Cerebellum (tissue), 4 donors: ENCODE measurements at places on chromosomes 16 and 17. TPM values are rescaled to one million over a fixed set of nuclear protein-coding genes. Genes with fewer than 3 reads are reported as not detected.
A peak's percentile ranks its signal among the peaks of the same experiment; 100 is the strongest.

DNA sequence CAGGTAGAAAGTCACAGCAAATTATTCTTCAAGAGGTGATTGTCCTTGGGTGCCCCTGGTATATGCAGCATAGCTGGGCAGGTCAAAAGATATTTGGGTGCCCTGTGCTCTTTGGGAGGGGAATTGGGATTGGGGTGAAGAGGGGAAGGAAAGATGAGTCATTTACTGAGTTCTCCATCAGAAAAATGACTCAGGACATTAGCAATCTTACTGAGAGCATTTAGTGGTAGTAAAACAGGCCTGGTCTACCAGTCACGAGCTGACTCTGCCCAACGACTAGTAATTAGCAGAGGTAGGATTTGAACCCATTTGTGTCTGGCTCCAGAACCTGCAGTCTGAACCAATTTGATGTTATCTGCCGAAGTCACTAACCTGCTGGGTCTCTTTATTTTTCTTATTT, 6.0 kb upstream of the GRIN2A start:
- no peak for DNase-seq

GRCh38 chr16:4052801-4053293, 63.4 kb downstream of the ADCY9 start:
- no peak for DNase-seq

DNA sequence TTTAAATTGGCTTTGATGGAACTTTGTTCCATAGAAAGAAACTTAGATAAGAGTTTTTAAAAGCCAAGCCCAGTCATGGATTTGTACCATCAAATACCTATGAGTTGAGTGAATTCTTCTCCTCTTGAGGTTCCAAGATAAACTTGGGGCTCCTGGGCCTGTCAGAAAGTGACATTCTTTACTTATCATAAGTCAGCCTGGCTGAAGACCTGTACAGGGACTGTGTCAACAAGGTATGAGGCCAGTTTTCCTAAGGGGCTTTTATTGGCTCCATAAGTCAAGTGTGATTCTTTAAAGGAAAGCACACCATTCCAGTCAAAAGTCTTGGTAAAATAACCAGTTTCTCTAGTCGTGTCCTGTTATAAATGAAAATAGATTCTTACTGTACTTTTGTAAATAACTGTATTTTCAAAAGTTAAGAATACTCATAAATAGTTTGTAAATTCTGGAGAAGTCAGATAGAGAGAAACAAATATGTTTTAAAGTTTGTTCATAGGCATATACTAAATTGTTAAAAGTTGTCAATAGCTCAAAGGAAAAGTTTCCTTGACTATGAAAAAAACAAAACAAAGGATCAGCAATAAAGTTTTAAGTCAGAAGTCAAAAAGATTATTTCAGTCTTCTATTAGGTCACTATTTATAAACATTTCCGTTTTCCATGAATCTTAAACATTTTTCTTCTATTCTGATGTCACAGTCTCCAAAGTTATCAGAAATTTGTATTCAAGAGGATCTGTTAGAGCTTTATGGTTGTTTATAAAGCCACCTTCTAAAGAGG, 22.5 kb upstream of the MYO1D start:
- no peak for DNase-seq

Gene SUZ12
- total RNA-seq: 33.9 TPM

GRCh38 chr17:4381690-4382671, 15.5 kb upstream of the UBE2G1 start:
- no peak for DNase-seq

DNA sequence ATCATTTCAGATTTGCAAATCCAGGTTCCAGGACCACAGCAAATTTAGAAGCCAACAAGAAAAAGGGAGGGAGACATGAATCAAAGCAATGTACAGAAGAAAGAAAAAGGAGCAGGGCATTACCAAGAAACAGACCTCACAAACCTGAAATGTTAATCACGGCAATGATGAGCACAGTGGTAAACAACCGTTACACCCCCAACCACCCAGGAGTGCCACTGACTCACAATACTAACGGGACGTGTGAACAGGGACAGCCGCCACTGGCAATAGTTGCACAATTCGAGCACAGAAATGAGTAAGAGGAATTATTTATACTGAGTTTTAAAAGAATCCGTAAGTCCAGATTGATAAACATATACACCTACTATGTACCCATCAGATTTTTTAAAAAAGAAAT, 13.8 kb downstream of the USP22 start:
- DNase-seq: no peak

Gene SLC13A5
- 0.64 TPM for total RNA-seq

DNA sequence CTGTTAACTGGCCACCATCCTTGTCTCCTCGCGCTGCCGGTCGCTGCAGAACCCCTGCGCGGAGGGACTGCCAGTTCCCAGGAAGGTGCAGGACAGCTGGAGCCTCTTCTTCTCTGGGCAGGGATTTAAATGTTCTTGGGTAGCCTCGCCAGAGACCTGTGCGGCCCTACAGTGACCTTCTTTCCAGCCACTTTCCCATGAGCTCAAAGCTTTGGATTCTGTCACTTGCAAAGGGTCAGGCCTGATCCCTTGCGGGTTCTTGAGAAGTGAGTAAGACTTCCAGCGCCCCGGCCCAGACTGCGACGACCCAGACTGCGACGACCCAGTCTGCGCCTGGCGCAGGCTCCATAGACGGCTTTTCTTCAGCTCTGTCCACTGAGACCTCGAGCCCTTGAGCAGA, 1.4 kb upstream of the SLFN5 start:
- no peak for DNase-seq

- DNase-seq: peak; percentile 48
Measured at GRCh38 chr17:52383493-52384100, 225.1 kb upstream of the CA10 start.

Gene PERCC1
- total RNA-seq: not detected

GRCh38 chr16:74874123-74874522, 99.5 kb upstream of the FA2H start:
- DNase-seq: peak; percentile 14

GRCh38 chr16:89446136-89446974, 44.0 kb downstream of the ANKRD11 start:
- DNase-seq: no peak

GRCh38 chr16:88784856-88785105, 239 bp downstream of the PIEZO1 start:
- no peak for DNase-seq

DNA sequence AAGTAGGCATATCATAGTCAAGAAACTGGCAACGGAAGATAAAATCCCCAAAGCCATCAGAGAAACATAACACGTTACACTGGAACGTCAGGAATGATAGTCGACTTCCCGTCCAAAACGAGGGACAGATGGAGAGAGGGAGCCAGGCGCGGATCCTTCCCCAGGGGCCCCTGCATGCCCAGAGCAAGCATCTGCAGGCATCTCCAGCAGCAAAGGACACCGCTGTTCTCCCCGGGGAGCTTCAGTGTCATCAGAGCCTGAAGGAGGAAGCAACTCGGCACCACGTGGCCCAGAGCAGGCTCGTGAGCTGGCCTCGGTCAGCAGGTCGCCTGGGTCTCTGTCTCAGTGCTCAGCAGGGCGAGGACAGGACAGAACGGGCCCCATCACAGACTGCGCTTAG, 50.1 kb downstream of the LMF1 start:
- no peak for DNase-seq

DNA sequence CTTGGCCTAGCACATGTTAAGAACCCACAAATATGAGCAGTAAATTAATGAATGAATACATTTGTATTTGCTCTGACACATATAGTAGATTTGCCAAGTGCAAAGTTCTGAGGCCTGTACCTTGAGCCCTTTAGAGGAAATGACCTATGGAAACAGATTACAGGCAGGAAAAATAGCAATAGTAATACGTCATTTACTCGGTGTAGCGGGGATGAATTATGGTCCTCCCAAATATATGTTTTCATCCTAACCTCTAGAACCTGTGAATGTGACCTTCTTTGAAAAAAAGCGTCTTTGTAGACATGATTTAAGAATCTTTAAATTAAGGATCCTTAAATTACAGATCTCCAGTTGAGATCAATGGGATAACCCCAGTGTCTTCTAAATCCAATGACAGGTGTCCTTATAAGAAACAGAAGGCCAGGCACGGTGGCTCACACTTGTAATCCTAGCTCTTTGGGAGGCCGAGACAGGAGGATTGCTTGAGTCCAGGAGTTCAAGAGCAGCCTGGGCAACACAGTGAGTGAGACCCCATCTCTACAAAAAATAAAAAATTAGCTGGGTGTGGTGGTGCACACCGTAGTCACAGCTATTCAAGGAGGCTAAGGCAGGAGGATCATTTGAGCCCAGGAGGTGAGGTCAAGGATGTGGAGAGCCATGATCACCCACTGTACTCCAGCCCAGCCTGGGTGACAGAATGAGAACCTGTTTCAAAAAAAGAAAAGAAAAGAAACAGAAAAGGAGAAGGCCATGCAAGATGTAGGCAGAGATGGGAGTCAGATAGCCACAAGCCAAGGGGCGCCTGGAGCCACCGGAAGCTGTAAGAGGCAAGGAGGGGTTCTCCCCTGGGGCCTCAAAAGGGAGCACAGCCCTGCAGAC, 5.1 kb upstream of the ITPRIPL2 start:
- no peak for DNase-seq

- DNase-seq: no peak
Measured at GRCh38 chr17:77419547-77420094, 278.9 kb downstream of the SEC14L1 start.

Gene GRIN2A
- 4.8 TPM for total RNA-seq

GRCh38 chr16:70432723-70433457, 6.0 kb downstream of the ST3GAL2 start:
- no peak for DNase-seq

Gene TBC1D3G
- not detected for total RNA-seq

GRCh38 chr17:41522301-41523224, 3.9 kb upstream of the KRT15 start:
- no peak for DNase-seq

Gene UNC45B
- total RNA-seq: not detected

- no peak for DNase-seq
Measured at GRCh38 chr16:57178793-57179212, 7.0 kb downstream of the PSME3IP1 start.

DNA sequence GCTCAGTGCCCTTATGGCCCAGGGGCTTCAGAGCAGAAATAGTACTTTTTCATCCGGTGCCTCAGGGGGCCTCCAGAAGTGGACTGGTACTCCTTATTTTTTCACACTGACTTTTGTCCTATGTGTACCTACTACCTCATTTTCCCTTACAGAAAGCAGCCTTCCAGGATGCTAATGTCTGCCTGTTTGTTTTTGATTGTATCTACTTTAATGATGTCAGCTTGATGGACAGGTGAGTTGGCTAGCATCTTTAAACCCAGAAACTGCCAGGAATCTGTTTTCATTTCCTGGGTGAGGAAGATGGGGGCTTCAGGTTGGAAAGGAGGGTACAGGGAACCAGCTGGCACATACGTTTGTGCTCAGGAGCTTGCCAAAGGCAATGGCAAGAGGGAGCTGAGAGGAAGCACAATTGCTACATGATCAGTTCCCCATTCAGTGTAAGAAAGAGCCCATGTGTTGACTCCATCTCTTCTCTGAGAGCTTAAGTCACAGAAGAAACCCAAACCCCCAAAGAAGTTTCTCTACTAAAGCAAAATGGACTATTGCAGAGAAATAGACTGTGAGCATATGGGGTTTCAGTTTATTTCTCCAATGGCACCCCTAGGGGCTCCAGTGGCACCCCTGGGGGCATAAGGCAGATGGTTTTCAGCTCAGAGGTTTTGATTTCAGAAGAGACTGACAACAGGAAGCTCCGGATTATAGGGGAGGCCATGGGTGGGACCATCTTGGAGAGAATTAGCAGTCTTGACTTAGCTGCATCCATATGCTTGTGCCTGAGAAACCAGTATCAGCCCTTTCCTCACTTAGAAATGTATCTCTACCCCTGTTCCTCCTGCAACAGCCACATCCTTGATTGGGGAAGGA, 16.3 kb downstream of the LIG3 start:
- DNase-seq: no peak

Gene OR3A3
- total RNA-seq: not detected

- DNase-seq: peak; percentile 11
Measured at GRCh38 chr17:18056214-18056613, 17.0 kb downstream of the GID4 start.

DNA sequence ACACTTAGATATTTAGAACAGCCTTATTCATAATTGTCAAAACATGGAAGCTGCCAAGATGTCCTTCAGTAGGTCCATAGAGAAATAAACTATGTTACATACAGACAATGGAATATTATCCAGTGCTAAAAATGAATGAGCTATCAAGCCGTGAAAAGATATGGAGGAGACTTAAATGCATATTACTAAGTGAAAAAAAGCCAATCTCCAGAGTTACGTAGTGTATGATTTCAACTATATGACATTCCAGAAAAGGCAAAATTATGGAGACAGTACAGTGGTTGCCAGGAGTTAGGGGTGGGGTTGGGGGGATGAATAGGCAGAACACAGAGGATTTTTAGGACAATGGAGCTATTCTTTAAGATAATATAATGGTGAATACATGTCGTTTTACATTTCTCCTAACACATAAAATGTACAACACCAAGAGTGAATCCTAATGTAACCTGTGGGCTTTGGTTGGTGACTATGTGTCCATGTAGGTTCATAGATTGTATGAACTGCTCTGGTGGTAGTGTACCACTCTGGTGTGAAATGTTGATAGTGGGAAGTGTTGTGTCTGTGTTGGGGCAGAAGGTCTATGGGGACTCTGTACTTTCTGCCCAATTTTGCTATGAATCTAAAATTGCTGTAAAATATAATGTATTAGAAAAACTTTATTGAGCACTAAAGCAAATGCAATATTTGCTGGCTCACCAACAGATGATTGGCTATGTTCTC, 122.6 kb downstream of the USP22 start:
- no peak for DNase-seq

Gene REXO5
- 14.6 TPM for total RNA-seq

Gene RNF157
- 33.8 TPM for total RNA-seq

DNA sequence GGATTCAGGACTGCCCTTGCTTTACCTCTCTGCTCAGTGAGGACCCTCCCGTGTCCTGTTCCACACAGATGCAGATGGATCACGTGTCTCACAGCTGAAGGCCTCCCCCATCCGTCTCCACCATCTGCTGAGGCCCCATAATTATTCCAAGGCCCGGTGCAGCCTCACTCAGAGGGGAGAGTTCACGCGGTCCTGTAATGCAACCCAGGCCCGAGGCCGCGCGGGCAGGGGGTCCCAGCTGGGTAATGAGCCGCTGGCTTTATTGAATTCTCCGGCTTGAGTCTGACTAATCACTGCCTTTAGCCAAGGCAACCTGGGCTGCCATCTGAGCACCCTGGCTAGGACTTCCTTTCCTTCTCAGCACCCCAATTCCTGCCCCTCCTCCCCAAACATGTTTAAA, 4.4 kb upstream of the WFIKKN2 start:
- DNase-seq: no peak

DNA sequence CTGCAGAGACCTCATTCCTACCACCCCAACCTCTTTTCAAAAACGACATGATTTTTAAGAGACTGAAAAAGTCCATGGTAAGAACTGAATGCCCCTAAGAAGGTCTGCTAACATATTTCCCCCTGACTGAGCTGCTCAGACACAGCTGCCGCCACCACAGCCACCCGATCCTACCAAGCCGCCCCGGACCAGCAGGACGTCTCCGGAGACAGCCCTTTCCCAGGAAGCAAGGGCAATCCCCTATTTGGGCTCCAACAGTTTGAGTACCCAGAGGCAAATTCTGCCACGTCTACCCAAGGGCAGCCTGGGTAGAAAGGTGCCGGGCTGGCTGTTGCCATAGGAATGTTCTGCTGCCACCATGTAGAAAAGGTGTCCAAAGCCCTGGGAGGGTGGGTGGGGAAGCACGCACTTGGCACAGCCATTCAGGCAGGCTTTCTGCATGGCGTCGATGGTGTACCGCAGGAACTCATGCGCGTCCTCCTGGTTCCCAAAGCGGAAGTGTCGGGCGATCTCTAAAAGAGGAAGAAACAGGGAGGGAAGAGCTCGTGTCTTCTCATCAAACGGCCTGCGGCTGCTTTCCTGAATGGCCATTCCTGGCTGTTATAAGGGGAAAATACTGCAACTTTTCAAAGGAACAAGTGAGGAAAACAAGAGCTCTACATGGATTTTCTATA, 13.6 kb downstream of the USP36 start:
- no peak for DNase-seq

Gene ERBB2
- 16.9 TPM for total RNA-seq
